NCI-H187 treated with DMSO at 0.1 percent for 48 hours (cell line): ENCODE measurements at places on chromosomes 11 and 22.

DNA sequence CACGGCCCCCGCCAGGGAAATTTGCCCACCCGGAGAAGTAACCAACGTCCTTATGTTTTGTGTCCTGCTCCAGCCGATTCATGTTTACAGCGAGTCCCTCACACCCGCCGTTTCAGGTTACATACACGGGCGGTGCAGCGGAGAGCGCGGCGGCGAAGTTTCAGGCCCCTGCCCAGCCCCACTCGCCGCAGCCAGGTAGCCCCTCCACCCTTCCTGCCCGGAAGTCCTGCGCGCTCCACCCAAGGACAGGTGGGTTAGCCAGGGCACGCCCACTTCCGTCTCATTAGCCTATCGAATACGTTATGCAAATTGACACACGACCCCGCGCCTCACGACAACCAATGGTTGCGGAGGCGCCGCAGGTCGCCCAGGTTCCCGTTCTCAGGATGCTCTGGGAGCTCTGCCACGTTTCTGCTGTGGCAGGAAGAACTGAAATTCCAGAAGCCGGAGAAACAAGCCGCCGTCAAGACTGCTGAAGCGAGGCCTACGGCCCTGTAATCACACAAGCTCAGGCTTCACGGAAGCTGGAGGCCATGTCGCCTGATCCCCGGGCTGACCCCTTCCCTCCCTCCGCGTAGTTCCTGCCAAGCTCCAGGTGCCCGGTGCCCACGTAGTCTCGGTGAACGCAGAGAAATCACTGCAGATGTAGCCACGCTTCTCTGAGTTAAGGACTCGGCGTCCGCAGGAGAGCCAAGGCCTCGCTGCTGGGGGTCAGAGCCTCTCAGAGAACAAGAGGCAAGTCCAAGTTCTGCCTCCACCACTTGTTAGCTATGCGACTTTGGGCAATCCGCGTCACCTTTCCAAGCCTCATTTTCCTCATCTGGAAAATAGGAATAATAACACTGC is 22.4 kb upstream of the MYH9 start:
- peak; percentile 78 for DNase-seq

GRCh38 chr11:120035756-120036155 is 102.2 kb downstream of the TRIM29 start:
- no peak for DNase-seq

GRCh38 chr11:128693416-128693712 is 508 bp upstream of the FLI1 start:
- DNase-seq = no peak

DNA sequence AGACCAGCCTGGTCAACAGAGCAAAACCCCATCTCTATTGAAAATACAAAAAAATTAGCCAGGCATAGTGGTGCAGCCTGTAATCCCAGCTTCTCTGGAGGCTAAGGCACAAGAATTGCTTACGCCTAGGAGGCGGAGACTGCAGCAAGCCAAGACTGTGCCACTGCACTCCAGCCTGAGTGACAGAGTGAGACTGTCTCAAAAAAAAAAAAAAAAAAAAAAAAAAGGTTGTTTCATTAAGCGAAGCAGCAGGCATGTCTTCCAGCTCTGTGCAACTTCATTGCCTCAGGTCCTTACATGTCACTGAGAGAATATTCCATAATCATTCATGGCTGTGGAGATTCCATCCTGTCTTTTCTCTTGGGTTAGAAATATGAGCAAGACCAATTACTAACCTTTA is 16.9 kb downstream of the GAB2 start:
- DNase-seq = no peak

DNA sequence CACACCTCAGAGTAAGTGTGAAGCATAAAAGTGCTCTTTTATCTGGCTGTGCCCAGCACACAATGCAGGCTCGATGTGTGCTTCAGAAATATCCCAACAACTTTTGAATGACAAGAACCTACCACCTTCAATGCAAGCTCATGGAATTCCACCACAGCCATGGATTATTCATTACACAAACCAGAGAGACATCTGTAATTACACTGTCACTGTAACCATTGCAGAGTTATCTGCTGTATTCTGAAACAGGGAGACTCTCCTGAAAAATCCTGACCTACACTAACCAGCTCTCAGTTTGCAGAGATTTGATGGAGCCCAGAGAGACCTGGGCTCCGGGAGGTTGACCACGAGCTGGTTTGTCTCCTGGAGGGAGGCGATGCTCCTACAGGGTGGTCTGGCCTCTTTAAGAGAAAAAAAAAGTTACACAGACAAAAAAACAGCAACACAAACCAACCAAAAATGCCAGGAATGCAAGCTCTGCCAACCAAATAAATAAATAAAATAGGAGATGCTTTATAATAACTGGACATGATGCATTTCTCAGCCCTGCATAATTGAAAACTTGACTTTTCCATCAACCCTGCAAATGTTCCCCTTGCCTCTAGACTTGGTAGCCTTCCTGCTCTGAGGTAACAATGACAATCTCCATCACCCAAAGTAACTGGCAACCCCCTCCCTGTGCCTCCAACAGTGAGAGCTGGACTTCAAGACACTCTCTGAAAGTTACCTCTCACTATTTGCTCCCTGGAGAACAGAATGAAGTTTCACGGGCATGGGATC is 69.7 kb downstream of the ETS1 start:
- no peak for DNase-seq

- peak; percentile 50 for DNase-seq
Measured at GRCh38 chr11:45110562-45110961, 35.9 kb upstream of the PRDM11 start.
